Hepatocyte (in vitro differentiated cells): ENCODE measurements at places on chromosomes 3 and 15. TPM values are rescaled to one million over a fixed set of nuclear protein-coding genes. Genes with fewer than 3 reads are reported as not detected.
A peak's percentile ranks its signal among the peaks of the same experiment; 100 is the strongest.

DNA sequence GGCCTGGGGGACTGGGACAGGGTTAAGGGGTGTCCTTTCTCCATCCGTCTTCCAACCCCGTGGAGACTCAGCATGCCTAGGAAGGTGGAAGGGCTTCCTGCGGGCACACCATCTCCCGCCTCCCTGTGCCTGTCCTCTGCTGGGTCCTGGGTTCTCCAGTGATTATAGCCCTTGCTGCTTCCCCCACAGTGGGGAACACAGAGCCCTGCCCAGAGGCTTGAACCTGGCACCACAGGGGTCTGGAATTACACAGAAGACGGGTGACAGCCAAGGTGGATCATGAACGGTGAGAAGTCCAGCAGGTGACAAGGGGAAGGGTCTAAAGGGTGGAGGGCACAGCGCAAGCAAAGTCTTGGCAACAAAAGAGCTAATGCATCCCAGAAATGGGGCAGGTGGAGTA lies 6.2 kb upstream of the SEMA3B start:
- H3K4me1 ChIP-seq = peaks cover 59% of the 10 kb centered on the region
- no peaks in the 10 kb centered on the region for H3K36me3 ChIP-seq
- DNase-seq = no peak
- H3K4me3 ChIP-seq = no peak overlapping the region
- peak overlapping the region; percentile 91 for H3K27ac ChIP-seq

- H3K36me3 ChIP-seq = no peaks in the 10 kb centered on the region
- peak overlapping the region; percentile 84 for H3K4me3 ChIP-seq
- H3K27ac ChIP-seq = peak overlapping the region; percentile 69
- DNase-seq = peak; percentile 78
These were observed 566 bp downstream of the ETV5 start for GRCh38 chr3:186108106-186108940.

- H3K27ac ChIP-seq = no peak overlapping the region
- no peaks in the 10 kb centered on the region for H3K36me3 ChIP-seq
These were observed 479 bp downstream of the LRRC2 start for GRCh38 chr3:46565607-46566039.

GRCh38 chr3:186097317-186097662 lies 11.6 kb downstream of the ETV5 start:
- H3K4me1 ChIP-seq = peaks cover 26% of the 10 kb centered on the region
- H3K27me3 ChIP-seq = no peaks in the 10 kb centered on the region
- no peak for DNase-seq
- no peaks in the 10 kb centered on the region for H3K36me3 ChIP-seq
- no peak overlapping the region for H3K4me3 ChIP-seq

- no peaks in the 10 kb centered on the region for H3K36me3 ChIP-seq
- no peaks in the 10 kb centered on the region for H3K4me1 ChIP-seq
- H3K4me3 ChIP-seq = no peak overlapping the region
- no peak overlapping the region for H3K27ac ChIP-seq
These were observed 232.6 kb downstream of the MEX3B start for GRCh38 chr15:81813215-81813614.

DNA sequence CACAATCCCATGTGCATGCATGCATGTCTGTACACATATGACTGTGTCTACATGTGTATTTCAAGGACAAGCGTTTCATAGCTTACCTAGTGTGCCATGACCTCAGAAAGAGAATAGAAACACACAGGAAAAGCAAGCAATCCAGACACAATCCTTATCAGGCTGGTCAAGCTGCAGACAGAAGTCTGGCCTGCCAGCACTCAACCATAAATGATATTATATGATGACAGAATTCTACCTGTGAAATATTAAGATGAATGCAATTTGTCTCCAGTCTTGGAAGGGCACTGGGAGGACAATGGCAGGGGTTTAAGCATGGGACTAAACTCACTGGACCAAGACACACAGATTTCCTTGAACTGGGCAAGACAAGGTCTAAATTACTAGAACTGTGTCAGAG lies 50.9 kb upstream of the ARL6 start:
- no peaks in the 10 kb centered on the region for H3K27me3 ChIP-seq
- H3K27ac ChIP-seq = no peak overlapping the region
- no peak for DNase-seq
- H3K4me1 ChIP-seq = no peaks in the 10 kb centered on the region
- H3K36me3 ChIP-seq = no peaks in the 10 kb centered on the region
- H3K4me3 ChIP-seq = no peak overlapping the region

DNA sequence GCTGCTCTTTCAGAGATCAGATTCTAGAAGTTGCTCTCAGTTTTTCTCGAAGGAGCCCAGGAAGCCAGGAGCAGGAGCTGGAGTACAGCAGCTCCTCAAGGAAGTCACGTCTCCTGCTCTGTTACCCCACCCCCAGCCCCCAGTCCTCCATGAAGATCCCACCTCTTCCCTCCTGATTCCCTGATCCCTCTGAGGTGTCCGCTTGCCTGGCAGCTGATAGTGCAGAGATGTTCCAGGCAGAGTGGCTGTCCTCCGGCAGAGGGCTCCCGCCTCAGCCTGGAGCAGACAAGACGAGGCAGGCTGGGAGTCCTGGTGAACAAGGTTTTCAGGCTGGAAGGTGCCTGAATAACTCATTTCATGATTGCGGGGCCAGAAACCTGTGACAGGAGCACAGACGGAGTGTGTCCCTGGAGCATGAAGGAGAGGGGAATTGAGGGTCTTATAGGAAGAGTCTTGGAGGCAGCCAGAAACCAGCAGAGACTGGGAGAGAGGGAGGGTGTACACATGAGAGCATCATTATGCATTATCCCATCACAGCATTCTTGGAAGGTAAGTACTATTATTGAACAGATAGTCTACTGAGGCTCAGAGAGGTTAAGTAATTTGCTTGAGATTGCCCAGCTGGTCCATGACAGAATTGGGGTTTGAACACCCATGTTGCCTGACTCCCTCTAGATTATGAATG lies 1.2 kb downstream of the HRH1 start:
- H3K4me1 ChIP-seq = peaks cover 7% of the 10 kb centered on the region
- peak; percentile 85 for DNase-seq
- peak overlapping the region; percentile 61 for H3K27ac ChIP-seq
- peaks cover 56% of the 10 kb centered on the region for H3K27me3 ChIP-seq
- no peaks in the 10 kb centered on the region for H3K36me3 ChIP-seq

- no peak overlapping the region for H3K27ac ChIP-seq
- no peak for DNase-seq
- H3K36me3 ChIP-seq = no peaks in the 10 kb centered on the region
- no peaks in the 10 kb centered on the region for H3K27me3 ChIP-seq
These were observed 852 bp downstream of the STAB1 start for GRCh38 chr3:52495777-52496602.

GRCh38 chr15:50187525-50187924 lies 5.5 kb downstream of the SLC27A2 start:
- no peaks in the 10 kb centered on the region for H3K36me3 ChIP-seq
- peaks cover 10% of the 10 kb centered on the region for H3K27me3 ChIP-seq
- no peak overlapping the region for H3K4me3 ChIP-seq
- DNase-seq = no peak
- peaks cover 15% of the 10 kb centered on the region for H3K4me1 ChIP-seq

DNA sequence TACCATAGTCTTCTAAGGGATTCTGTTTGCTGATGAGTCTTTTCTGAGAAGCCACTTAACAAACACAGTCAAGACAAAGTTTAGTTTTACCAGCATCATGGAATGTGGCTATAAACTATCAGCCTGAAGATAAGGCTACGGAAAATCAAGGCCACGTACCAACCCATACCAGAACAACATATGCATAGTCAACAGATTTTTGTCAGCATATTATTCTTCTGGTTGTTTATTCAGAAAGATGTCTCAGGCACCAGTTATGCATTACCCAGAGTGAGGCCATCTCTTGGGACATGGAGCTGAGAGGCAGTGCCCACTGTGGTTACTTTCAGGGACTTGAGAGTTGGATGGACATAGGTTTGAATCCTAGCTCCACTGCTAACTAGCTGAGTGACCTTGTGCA lies 60.4 kb downstream of the SOX2 start:
- no peaks in the 10 kb centered on the region for H3K36me3 ChIP-seq
- no peaks in the 10 kb centered on the region for H3K4me1 ChIP-seq
- H3K4me3 ChIP-seq = no peak overlapping the region
- no peaks in the 10 kb centered on the region for H3K27me3 ChIP-seq

- H3K27ac ChIP-seq = no peak overlapping the region
- no peaks in the 10 kb centered on the region for H3K4me1 ChIP-seq
- no peak for DNase-seq
These were observed 110.3 kb upstream of the ETV5 start for GRCh38 chr3:186219211-186219638.

Gene EIF4E3
- total RNA-seq = 4.1 and 5.4 TPM in 2 replicates

Gene GABRR3
- not detected in 2 replicates for total RNA-seq

Gene ACKR2
- total RNA-seq = 1.9 and 3.9 TPM in 2 replicates

Gene LPP
- total RNA-seq = 67.7 and 73.8 TPM in 2 replicates
